Activated naive CD8-positive, alpha-beta T cell treated with anti-CD3 and anti-CD28 coated beads for 36 hours (primary cell): ENCODE measurements at places on chromosomes 3 and 15.

GRCh38 chr3:66933233-66933632, 64.9 kb upstream of the KBTBD8 start:
- no peak for DNase-seq

DNA sequence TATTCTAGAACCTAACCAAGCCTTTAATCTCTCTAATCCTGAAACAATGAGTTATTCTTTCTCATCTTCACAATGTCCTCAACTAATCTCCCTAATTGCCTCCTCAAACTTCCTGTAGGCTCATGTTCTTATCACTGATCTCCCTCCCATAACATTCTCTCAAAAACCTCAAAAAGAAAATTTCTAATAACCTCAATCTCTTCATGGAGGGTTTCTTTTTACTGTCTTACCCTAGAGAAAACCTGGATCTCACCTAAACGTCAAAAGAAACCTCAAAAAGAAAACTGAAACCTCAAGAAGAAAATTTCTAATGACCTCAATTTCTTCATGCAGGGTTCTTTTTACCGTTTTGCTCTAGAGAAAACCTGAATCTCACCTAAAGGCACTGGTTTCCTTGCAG, 150.2 kb downstream of the GSK3B start:
- no peak for DNase-seq

DNA sequence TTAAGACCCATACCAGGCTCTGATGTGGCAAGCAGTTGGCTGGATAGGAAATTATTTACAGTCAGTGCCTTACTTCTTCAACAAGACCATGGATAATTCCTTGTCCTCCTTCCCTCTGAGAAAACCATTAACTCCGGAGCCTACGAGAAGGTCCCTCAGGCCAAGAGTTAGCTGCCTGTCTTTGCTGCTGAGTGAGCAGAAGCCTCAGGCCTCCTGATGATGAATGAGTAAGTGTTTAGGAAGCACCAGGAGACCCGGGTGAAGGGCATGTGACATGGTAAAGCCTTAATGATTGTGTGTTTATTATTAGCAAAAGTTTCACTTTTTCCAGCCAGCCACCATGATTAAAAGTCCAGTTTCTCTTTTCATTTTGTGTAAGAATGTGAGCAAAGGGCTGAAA, 174.9 kb upstream of the TOPAZ1 start:
- DNase-seq = no peak

- no peak for DNase-seq
These were observed 49.5 kb upstream of the SEC13 start for GRCh38 chr3:10370429-10370828.

- DNase-seq = no peak
These were observed 198.4 kb downstream of the FHIT start for GRCh38 chr3:61052851-61053250.

DNA sequence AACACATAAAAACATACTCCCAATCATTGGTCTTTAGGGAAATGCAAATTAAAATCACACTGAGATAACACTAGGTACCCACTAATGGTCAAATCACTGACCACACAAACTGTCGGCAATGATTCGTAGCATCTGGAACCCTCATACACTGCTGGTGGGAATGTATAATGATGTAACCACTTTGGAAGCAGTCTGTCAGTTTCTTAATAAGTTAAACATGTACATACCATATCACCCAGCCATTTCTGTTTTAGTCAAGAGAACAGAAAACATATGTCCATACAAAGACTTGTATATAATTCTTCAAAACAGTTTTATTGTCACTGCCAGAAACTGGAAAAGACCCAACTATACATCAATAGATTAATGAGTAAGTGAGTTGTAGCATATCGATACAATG, 63.3 kb upstream of the LRRC3B start:
- no peak for DNase-seq

GRCh38 chr3:52313774-52314188, 2.3 kb upstream of the DNAH1 start:
- peak; percentile 27 for DNase-seq

GRCh38 chr3:19559724-19560442, 374.1 kb downstream of the EFHB start:
- DNase-seq = no peak

- DNase-seq = no peak
These were observed 31.7 kb downstream of the AKAP13 start for GRCh38 chr15:85412066-85412465.

DNA sequence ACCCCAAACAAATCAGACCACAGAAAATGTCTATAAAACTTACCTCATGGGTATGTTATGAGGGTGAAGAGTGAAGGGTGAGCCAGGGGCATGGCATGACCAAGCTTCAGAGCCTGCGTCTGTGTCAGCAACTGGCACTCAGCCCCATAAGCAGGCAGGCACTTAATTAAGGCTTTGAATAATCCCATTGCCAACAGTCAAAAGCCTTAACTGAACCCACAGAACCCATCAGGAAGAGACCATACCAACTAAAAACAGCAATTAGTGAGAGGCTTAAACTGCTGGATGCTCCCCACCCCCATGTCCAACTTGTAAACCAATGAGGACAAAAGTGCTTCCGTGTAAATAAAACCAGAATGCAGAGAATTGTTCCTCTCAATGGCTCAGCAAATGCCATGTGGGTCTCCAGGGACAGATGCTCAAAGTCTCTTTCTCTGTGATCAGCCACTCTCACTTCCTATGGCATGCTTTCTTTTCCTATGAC, 126.0 kb downstream of the MYLK start:
- no peak for DNase-seq

DNA sequence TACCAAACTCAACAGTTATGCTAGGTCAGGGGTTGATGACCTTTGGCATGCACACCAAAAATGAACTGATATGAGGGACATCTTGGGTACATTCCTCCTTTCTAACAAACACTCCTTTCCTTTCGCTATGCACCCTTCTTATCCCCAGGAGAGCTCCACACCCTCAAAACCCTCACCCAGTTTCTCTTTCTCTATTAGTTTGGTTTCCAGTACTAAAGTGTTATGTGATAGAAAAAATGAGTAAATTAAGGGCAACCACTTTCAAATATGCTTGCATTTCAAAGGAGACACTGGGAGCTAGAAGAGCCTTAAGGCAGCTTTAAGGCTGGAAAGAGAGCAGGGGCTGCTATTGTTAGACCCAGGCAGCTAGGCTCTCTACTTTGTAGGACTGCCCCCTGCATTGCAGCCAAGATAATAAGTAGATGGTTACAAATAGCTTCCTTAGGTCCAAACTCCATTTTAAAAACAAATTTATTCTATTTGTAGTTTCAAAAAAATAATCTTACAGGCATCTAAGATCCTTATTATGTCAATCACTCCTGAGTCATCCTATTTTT, 244.3 kb downstream of the ZIC1 start:
- no peak for DNase-seq

DNA sequence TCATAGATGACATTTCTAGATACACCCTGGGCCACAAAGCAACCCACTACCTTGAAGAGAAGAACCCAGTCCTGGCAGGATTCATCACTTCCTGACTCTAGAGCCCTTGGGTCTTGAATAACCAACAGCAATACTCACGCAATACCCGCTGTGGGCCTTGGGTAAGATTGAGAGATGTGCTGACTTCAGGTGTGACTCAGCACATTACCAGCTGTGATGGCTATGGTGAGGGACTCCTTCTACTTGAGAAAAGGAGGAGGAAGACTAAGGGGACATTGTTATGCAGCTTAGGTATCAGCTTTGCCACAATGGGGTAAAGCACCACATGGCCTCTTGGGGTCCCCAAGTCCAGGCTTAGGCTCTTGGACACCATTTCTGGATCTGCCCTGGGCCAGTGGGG, 14.9 kb downstream of the C3orf33 start:
- DNase-seq = no peak

GRCh38 chr3:37761586-37761985, 100.1 kb upstream of the CTDSPL start:
- DNase-seq = no peak

DNA sequence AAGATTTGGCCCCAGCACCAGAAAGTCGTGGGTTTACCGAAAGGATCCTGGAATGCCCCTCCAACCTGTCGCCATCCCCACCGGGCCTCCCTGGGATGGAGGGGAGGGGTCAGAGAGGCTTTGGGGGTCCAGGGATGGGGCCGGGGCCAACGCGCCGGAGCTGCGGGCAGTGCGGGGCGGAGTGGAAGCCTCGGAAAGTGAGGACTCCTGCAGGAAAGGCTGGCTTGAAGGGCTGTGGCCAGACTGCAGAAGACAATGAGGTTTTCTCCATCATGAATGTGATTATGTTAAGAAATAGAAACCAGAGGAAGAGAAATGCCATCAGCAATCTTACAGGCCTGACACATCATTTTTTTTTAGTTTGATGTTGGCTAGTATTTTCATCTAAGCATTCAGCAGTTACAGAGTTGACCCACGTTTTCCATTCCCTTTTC, 738 bp downstream of the YEATS2 start:
- DNase-seq = no peak

DNA sequence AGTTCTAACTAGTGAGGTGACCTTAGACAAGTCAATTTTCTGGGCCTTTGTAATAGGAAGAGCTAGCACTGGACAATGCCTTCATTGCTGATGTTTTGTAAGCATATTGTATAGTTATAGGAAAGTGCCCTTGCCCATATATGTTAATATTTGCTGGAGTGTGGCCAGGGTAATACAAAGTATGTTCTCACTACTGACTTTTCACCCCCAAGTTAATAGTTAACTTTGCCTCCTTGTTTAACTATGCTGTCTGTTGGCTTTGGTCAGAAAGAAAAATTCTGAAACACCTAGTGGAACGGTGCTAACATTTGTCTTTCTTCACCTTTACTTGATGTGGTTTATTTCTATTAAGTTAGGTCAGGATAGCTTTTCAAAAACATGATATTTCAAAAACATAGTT, 287.4 kb upstream of the CTNNB1 start:
- DNase-seq = no peak

DNA sequence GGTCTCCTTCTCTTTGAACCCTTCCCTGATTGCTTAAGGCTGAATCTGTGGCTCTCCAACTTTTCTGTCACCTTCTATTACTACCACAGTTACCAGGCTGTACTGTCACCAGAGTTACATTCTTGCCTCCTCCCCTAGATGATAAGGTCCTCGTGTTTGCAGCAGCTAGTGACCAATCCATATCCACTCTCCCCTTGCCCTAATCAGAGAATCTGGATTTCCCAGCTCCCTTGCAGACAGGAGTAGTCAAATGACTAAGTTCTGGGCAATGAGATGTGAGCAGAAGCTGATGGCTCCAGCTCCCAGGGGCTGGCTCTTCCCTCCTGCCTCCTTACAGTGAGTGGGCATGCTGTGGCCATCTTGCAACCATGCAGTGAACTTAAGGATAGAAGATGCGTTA, 95.4 kb upstream of the VGLL4 start:
- no peak for DNase-seq

GRCh38 chr15:39075756-39076341, 505.0 kb upstream of the THBS1 start:
- DNase-seq = no peak

DNA sequence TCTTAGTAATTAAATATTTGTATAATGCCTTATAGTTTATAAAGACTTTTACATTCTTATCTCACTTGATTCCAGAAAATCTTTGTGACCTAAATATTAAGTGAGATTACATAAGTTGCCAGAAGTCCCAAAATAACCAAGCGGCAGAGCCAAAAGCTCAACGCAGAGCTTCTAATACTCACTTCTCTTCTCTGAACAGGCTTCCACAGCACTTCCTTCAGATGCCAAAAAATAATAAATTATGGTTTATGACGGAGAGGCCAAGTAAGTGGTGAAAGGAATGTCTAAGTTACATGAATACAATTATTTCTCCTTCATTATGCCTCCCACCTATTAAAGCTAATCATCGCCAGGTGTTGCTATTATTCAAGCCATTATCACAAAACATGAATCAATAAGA, 110.3 kb downstream of the GBE1 start:
- DNase-seq = no peak

DNA sequence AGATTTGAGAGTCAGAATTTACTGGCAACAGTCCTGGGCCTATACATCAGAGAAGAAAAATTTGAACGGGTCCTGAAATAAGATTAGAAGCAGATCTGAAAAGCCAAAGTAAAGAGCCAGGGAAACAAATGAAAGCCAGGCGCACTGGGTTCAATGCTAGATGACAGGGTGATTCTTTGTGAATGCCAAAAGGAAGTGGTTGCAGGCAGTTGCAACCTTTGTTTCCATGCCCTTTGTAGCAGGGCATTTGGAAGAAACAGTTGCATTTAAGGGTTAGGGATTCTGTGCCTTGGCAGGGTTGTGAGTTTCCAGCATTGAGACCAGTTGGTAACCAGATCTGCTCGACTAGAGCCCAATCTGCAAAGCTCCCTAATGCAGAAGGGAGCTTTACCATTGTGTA, 36.4 kb upstream of the MTHFS start:
- no peak for DNase-seq

DNA sequence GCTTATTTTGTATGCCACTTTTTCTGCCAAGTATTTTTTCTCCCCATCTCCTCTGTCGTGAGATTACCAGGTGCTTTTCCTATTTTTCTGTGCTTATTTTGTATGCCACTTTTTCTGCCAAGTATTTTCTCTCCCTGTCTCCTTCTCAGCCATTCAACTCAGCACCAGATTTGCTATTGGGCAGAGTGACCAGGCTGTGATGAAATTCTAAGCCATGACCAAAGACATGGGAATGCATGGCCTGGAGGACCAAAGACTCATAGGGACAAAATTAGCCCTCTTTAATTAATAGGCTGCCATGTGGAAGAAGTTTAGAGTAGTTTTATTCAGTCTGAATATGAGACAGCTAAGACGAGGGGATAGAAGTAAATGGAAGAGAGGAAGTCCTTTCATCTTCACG, 257.4 kb downstream of the SQOR start:
- no peak for DNase-seq

DNA sequence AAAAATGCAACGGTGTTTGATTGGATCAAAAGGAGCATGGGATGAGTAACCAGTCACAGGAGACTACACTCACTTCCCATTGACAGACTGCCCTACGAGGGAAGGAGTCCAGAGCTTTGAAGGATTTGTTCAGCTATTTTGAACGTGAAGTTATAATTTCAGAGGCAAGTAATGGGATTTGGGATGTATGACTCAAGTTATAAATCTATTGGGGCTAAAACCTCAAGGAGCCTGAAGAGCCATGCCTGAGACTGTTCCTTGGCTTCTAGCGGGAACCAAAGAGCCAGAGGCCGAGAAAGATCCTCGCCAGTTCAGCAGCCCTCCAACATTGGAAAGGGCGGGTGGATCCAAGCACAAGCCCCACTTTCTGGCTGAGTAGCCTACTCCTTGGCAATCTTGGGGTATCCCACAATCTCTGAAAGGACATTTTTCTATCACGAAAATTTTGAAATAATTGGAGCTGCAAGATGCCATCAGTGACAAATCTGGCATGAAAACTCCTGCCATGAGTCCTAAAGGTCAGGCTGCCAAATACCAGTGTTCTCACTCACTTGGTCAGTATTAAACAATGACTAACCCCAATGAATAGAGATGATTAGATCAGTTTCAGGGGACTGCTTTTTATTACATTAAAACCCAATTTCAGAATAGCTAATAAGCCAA, 48.6 kb upstream of the SLCO2A1 start:
- no peak for DNase-seq
